Mesothelial cell of epicardium (in vitro differentiated cells): ENCODE measurements at places on chromosomes 11 and 22. TPM values are rescaled to one million over a fixed set of nuclear protein-coding genes. Genes with fewer than 3 reads are reported as not detected.

The TIGD3 gene
- 0.49 to 0.75 TPM (median 0.60 TPM) in 3 replicates for total RNA-seq

The KRTAP5-9 gene
- total RNA-seq = 0.52 to 0.65 TPM (median 0.62 TPM) in 3 replicates

The WNT11 gene
- 22.5 to 24.1 TPM (median 22.8 TPM) in 3 replicates for total RNA-seq

The CBLIF gene
- total RNA-seq = not detected in 3 replicates

The PRRG4 gene
- 4.3 to 4.7 TPM (median 4.5 TPM) in 3 replicates for total RNA-seq

- H3K27ac ChIP-seq = no peak overlapping the region
- peaks cover 11% of the 10 kb centered on the region for H3K4me1 ChIP-seq
- no peak for DNase-seq
- no peaks in the 10 kb centered on the region for H3K36me3 ChIP-seq
- no peak overlapping the region for H3K4me3 ChIP-seq
Measured at GRCh38 chr22:27636716-27637508, 164.6 kb downstream of the MN1 start.

DNA sequence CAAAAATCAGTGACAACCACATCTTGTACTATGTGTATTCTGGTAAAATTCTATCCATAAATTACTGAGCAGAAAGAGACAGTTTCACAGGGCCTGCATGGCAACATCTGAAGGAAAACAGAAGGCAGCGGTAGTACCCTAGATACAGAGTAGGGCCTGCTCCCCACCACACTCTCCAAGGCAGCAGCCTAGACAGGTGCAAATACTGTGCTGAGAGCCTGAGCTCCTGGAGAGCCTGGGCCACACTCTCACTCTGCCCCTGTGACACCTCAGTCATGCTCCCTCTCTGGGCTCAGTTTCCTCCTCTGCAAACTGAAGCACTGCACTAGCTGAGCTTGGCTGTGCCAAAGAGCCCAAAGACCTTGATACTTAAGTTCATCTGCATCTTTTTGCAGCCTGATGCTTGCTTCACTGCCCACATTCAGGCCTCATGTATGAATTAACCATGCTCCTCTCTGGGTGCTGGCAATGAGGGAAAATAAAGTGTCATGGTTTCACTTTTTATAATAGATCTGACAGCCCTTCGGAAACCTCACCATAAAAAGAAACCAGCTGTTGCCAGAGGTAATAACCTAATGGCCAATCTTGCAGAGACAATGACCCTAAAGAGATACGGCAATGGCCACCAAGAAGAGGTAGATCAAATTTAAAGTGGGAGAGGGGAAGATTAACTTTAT lies 104.7 kb downstream of the PLEKHA7 start:
- H3K4me1 ChIP-seq = peaks cover 14% of the 10 kb centered on the region
- no peak for DNase-seq
- H3K27ac ChIP-seq = no peak overlapping the region
- no peak overlapping the region for H3K4me3 ChIP-seq

The TMEM86A gene
- 6.6 to 7.9 TPM (median 7.4 TPM) in 3 replicates for total RNA-seq

- peaks cover 48% of the 10 kb centered on the region for H3K36me3 ChIP-seq
- no peak for DNase-seq
Measured at GRCh38 chr11:129871914-129872313, 23.5 kb downstream of the NFRKB start.

DNA sequence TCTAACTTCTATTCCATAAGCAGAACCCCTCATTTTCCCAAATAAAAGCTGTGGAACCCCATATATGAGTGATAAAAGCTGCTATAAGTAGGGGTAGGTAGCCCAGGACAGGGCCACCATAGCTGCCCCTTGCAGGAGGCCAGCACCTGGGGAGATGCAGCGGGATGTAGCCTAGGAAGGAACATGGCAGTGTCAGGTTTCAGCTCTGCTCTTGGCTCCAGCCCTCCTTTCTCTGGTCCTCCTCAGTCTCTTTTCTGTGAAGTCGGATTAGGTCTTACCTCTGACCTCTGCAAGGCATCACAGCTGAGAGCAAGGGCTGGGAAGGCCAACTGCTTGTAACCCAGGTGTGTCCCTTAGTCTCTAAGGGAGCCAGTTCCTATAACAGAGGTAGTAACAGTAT lies 135.6 kb downstream of the NAV2 start:
- no peak for DNase-seq
- H3K4me1 ChIP-seq = peaks cover 10% of the 10 kb centered on the region
- peaks cover 4% of the 10 kb centered on the region for H3K36me3 ChIP-seq
- no peaks in the 10 kb centered on the region for H3K27me3 ChIP-seq
- no peak overlapping the region for H3K4me3 ChIP-seq

GRCh38 chr22:47208630-47209029 lies 446.2 kb downstream of the TBC1D22A start:
- H3K4me1 ChIP-seq = no peaks in the 10 kb centered on the region
- no peaks in the 10 kb centered on the region for H3K27me3 ChIP-seq
- no peak for DNase-seq

- H3K27me3 ChIP-seq = peaks cover 30% of the 10 kb centered on the region
- no peak overlapping the region for H3K4me3 ChIP-seq
- no peak for DNase-seq
- no peak overlapping the region for H3K27ac ChIP-seq
Measured at GRCh38 chr22:49334976-49335375, 492.7 kb downstream of the BRD1 start.

GRCh38 chr22:27624042-27624441 lies 177.5 kb downstream of the MN1 start:
- H3K27me3 ChIP-seq = peaks cover 10% of the 10 kb centered on the region
- peaks cover 1% of the 10 kb centered on the region for H3K36me3 ChIP-seq
- no peak overlapping the region for H3K4me3 ChIP-seq
- no peak for DNase-seq
- peaks cover 3% of the 10 kb centered on the region for H3K4me1 ChIP-seq

The SMIM35 gene
- not detected in 3 replicates for total RNA-seq

- H3K36me3 ChIP-seq = no peaks in the 10 kb centered on the region
- no peak for DNase-seq
- peaks cover 47% of the 10 kb centered on the region for H3K4me1 ChIP-seq
- H3K27ac ChIP-seq = peak overlapping the region; percentile 95
- no peaks in the 10 kb centered on the region for H3K27me3 ChIP-seq
- peak overlapping the region; percentile 73 for H3K4me3 ChIP-seq
Measured at GRCh38 chr22:20206709-20207215, 55.9 kb upstream of the CCDC188 start.

- no peaks in the 10 kb centered on the region for H3K4me1 ChIP-seq
- peaks cover 22% of the 10 kb centered on the region for H3K36me3 ChIP-seq
- H3K4me3 ChIP-seq = no peak overlapping the region
- no peak for DNase-seq
Measured at GRCh38 chr11:61453695-61454094, 23.8 kb downstream of the SDHAF2 start.

The IL18 gene
- 0.24 to 0.31 TPM (median 0.29 TPM) in 3 replicates for total RNA-seq

The OR5AS1 gene
- not detected in 3 replicates for total RNA-seq

The LRRC55 gene
- 11.5 to 14.7 TPM (median 13.2 TPM) in 3 replicates for total RNA-seq

DNA sequence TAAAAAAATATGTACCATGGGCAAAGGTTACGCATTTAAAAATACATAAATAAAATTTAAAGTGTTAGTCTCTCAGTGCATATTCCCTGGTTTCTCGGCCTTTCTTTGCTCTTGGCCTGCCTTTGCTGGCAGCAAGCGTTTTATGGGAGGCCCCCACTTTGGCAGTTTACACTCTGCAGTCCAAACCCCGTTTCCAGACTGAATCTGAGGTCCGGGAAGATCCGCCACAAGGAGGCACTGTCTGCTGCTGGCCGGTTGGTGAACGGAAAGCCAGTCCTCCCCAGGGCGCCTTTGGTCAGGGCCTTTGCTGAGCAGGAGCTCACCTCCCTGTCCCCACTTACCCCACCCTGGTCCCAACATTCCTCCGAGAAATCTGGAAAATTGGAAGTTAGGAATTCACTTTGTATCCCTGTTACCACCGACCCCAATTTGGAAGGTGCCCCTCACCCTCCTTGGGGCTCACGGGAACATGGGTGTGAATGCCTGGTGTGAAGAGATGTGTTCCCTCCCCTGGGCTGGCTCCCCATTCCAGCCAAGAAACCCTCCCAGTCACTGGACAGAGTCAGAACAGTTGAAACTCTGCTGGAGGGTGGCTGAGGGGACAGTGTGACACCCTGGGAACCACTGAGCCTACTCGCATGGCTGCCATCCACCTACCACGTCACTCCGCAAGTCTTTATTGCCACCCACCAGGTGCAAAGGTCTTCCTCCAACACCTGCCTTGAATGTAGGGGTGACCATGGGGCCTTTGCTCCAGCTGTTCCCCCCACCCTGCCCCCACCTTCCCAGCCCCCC lies 9.4 kb upstream of the SF1 start:
- no peak overlapping the region for H3K27ac ChIP-seq
- H3K4me3 ChIP-seq = no peak overlapping the region

The PGAP2 gene
- 43.2 to 47.6 TPM (median 47.4 TPM) in 3 replicates for total RNA-seq

DNA sequence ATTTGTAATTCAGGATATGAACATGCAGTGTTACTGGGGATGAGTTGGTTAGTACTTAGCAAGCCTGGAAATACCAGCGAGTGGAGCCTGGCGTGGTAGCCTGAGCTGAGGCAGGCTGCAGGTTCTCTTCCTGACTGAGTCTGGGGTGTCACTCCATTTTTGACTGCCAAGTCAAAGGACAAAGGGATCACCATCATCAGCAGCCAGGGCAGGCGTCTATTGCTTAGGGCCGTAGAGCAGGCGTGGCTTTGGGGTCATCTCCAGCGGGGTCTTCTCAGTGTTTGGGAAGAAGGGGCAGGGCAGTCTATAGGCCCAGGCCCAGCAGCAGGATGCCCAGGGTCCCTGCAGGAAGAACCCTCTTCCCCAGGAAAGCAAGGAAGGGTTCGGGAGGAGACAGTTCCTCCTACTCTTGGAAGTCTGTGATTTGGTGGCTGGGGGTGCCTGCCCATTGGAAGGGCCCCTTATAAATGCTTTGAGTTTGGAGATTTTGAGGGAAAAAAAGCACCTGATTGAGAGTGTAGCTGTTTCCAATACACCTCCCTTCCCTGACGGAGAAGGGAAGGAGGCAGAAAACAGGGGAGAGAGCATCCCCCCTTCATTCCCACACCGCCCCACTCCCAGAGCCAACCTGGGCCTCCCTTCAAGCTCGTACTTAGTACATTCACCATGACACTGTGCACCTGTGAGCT lies 51.5 kb upstream of the SPATA19 start:
- H3K4me1 ChIP-seq = peaks cover 11% of the 10 kb centered on the region
- peaks cover 6% of the 10 kb centered on the region for H3K27me3 ChIP-seq
- H3K36me3 ChIP-seq = no peaks in the 10 kb centered on the region
- DNase-seq = no peak

The CPT1B gene
- total RNA-seq = 109 to 112 TPM (median 111 TPM) in 3 replicates

The PRMT3 gene
- 18.9 to 19.5 TPM (median 19.2 TPM) in 3 replicates for total RNA-seq

The SUSD2 gene
- 0.91 to 1.4 TPM (median 1.2 TPM) in 3 replicates for total RNA-seq

DNA sequence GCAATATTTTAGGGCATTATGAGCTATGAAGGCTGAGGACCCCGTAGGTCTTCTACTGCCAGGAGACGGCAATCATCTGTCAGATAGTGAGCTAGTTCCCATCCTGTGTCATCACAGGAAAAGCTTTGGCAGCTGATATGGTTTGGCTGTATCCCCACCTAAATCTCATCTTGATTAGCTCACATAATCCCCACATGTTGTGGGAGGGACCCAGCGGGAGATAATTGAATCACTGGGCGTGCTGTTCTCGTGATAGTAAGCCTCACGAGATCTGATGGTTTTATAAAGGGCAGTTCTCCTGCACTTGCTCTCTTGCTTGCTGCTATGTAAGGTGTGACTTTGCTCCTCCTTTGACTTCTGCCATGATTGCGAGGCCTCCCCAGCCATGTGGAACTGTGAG lies 18.1 kb downstream of the CSRP3 start:
- H3K27me3 ChIP-seq = no peaks in the 10 kb centered on the region
- H3K36me3 ChIP-seq = no peaks in the 10 kb centered on the region
- H3K4me3 ChIP-seq = no peak overlapping the region
- H3K4me1 ChIP-seq = peaks cover 7% of the 10 kb centered on the region
- no peak for DNase-seq

DNA sequence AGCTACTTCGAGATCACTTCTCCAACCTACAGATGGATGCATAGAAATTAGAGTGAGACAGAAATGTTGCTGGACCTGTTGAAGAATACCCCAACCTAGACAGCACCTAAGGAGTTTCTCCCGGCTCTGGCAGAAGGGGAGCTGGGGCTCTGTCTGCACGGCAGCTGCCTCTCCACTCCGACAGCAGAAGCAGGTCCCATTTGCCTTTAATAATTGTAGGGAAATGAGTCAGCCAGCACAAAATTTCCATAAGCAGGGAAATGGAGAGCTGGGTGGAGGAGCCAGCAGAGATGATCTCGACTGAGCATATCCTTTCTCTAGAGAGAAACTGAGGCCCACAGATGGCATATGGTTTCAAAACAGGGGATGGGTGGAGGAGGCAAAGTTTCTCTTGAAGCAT lies 80.1 kb downstream of the EFCAB6 start:
- no peak overlapping the region for H3K27ac ChIP-seq
- H3K4me1 ChIP-seq = peaks cover 1% of the 10 kb centered on the region
- H3K27me3 ChIP-seq = peaks cover 29% of the 10 kb centered on the region
- DNase-seq = no peak
- H3K4me3 ChIP-seq = no peak overlapping the region

- H3K27me3 ChIP-seq = no peaks in the 10 kb centered on the region
- DNase-seq = no peak
- H3K4me1 ChIP-seq = peaks cover 21% of the 10 kb centered on the region
- no peak overlapping the region for H3K4me3 ChIP-seq
- H3K36me3 ChIP-seq = no peaks in the 10 kb centered on the region
Measured at GRCh38 chr11:67273260-67273990, 7.2 kb downstream of the GRK2 start.

- H3K27ac ChIP-seq = no peak overlapping the region
- peaks cover 57% of the 10 kb centered on the region for H3K27me3 ChIP-seq
- no peak for DNase-seq
- H3K4me3 ChIP-seq = peak overlapping the region; percentile 63
- no peaks in the 10 kb centered on the region for H3K36me3 ChIP-seq
Measured at GRCh38 chr11:14380125-14380936, 21.3 kb upstream of the RRAS2 start.

GRCh38 chr11:43738600-43739409 lies 58.3 kb downstream of the HSD17B12 start:
- H3K4me3 ChIP-seq = peak overlapping the region; percentile 13
- H3K4me1 ChIP-seq = peaks cover 42% of the 10 kb centered on the region
- H3K36me3 ChIP-seq = peaks cover 29% of the 10 kb centered on the region
- no peak for DNase-seq
- H3K27me3 ChIP-seq = no peaks in the 10 kb centered on the region
- H3K27ac ChIP-seq = peak overlapping the region; percentile 96

DNA sequence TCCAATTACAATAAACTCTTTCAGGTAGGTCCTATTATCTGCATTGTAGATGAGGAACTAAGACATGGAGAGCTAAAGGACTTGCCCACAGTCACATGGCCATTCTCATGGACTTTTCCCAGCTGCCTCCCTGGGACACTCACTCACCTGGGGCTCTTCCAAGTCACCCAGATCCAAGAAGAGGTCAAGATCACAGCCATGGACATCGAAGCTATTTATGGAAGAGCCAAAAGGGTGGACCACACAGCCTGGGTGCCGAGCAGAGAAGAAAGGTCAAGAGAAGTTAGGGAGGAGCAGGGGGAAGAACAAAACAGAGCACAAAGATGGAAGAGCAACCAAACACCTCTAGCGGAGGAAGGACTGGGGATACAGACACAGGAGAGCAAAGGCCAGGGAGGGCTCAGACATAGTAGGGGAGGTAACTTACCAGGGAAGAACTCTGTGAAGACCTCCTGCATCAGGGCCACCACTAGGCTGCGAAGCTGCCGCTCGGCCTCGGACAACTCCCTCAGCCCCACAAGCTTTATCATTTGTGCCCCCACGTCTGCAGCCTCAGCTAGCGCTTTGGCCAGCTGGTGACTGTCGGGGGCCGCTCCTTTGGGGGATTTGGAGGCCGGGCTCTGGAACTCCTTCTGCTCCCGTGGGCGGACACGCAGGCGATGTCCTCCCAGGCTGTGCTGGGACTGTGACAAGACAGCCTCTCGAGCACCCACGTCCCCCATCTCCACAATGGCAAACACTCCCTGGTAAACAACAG lies 7.4 kb upstream of the EEF1G start:
- H3K4me3 ChIP-seq = no peak overlapping the region
- H3K27me3 ChIP-seq = no peaks in the 10 kb centered on the region
- H3K27ac ChIP-seq = no peak overlapping the region

- DNase-seq = no peak
- peaks cover 97% of the 10 kb centered on the region for H3K27me3 ChIP-seq
- H3K4me3 ChIP-seq = peak overlapping the region; percentile 21
Measured at GRCh38 chr11:31815711-31816467, 4.8 kb upstream of the PAX6 start.

The PDGFB gene
- 14.2 to 15.2 TPM (median 14.7 TPM) in 3 replicates for total RNA-seq
